ENCODE measurements at places on chromosomes 7 and 10.

- no peak for DNase-seq
Measured at GRCh38 chr7:149873970-149874643, 338 bp downstream of the ATP6V0E2 start.

- no peak for DNase-seq
Measured at GRCh38 chr7:52502281-52502680, 533.2 kb upstream of the POM121L12 start.

DNA sequence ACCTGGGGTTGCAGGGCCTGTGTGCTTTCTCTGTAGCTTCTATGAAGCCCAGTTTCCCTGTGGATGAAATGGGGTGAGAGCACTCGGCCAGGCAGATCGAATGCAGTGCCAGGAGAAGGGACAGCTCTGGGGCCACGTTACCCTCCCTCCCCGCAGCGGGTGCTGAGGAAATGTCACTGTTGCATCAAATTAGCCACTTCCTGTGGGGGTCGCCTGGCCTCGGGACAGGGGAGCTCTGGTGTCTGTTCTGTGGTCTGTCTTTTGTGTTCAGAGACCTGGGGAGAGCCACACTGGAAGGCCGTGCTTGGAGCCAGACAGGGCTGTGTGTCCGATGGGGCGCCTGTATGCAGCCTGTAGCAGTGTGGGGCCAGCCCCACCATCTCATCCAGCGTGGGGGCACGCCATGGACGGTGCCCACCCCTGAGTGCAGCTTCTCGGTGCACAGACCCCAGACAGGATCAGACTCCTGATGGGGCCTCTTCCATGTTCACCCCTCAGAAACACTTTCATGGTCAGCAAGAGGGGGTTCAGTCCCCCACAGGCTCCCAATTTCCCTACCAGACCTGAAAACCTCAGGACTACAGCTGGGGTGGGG lies 13.6 kb downstream of the TTYH3 start:
- no peak for DNase-seq

DNA sequence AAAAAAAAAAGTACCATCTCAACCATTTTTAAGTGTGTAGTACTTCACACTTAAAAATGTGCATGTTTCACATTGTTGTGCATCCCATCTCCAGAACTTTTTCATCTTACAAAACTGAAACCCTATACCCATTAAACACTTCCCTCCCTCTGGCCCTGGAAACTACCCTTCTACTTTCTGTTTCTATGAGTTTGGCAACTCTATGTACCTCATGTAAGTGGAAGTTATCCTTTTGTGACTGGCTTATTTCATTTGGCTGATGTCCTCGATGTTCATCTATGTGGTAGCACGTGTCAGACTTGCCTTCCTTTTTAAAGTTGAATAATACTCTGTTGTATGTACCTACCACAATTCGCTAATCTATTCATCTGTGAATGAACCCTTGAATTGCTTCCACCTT lies 12.2 kb downstream of the KCNMA1 start:
- DNase-seq, result no peak

DNA sequence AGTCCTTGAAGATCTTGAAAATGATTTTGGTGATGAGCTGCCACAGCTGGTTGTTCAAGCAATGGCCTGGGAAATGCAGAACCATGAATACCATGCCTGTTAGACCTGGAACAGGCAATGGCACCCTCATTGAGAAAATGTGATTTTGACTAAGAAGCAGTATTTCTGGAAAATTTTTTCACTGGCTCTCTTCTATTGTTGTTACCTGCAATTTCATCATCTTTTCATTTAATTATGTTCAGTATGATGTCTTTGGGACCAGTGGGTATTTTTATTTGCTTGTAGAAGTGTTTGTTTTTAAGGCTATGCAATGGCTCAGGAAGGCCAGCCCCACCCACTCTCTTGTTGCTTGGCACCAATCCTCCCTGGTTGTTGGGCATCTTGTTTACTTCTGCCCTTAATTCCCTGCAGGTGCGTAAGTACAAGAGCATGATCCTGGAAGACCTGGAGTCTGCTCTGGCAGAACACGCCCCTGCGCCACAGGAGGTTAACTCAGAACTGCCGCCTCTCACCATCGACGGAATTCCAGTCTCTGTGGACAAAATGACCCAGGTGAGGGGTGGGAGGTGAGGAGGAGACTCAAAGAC lies 78.6 kb downstream of the NRF1 start:
- DNase-seq, result no peak

Data from dorsolateral prefrontal cortex (tissue), 122 donors.